ENCODE measurements at places on chromosomes 6 and 20.

DNA sequence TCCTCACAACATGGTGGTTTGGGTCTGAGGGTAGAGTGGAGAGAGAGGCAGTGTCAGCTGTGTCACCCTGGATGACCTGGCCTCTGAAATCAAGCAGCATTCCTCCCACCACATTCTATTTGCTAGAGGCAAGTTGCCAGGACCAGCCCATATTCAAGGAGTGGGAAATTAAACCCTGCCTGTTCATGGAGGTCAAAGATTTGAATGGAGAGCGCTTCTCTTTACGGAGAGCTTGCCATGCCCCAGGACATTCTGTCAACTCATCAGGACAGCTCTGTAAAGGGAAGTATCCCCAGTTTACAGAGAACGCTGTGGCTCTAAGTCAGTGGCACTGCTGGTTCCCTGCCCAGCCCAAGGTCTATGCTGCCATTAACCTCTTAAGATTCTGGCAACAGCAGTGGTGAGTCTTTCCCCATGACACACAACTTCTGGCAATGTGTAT lies 90.0 kb upstream of the INSM1 start:
- ATAC-seq = no peak

GRCh38 chr6:127914240-127914639 lies 13.4 kb upstream of the THEMIS start:
- no peak for ATAC-seq

GRCh38 chr6:166515072-166515810 lies 71.2 kb downstream of the RAMACL start:
- ATAC-seq = peak; percentile 98

DNA sequence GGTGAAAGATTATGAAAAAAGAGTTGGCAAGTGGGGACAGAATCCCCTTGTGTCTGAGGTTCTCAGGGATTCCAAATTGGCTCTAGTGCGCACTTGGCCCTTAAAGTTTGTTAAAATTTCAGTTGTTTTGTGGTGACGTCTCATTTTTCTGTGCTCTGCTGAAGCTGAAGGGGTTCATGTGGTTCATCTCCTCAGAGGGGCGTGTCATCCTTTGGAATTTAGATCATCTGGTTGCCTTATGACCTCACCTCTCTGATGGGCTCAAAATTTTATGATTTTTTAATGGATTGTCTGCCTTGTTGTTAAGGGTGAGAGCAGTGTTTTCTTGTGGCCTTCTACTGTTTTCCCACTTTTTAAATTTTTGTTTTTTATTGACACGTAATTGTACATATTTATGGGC lies 20.3 kb downstream of the CYB5R4 start:
- ATAC-seq = no peak

- ATAC-seq = no peak
Measured at GRCh38 chr6:22899426-22899825, 330.1 kb downstream of the HDGFL1 start.

- ATAC-seq = no peak
Measured at GRCh38 chr6:167559675-167560479, 235.0 kb downstream of the TTLL2 start.

DNA sequence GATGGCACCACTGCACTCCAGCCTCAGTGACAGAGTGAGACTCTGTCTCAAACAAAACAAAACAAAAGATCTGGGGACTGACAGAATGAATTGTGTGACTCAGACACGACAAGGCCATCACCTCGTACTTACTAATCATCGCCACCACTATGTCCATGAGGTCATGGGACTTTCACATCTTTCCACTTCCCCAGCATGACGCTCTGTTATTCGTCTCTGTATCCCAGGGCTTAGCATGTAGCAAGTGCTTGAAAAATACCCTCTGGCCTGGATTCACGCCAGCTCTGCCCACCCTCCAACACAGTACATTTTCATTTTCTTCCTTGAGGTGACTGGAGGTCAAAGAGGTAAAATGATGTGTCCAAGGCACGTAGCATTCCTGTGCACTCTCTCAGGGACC lies 27.8 kb downstream of the FGD2 start:
- peak; percentile 31 for ATAC-seq

DNA sequence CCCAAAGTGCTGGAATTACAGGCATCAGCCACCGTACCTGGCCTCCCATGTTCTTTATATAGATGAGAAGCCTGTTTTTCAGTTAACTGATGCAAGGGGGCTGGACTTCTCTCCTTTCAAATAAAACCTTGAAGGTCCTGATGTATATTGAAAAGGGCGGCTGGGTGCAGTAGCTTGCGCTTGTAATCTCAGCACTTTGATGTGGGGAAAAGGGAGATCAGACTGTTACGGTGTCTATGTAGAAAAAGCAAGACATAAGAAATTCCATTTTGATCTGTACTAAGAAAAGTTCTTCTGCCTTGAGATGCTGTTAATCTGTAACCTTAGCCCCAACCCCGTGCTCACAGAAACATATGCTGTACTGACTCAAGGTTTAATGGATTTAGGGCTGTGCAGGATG lies 16.1 kb upstream of the SAMHD1 start:
- no peak for ATAC-seq

DNA sequence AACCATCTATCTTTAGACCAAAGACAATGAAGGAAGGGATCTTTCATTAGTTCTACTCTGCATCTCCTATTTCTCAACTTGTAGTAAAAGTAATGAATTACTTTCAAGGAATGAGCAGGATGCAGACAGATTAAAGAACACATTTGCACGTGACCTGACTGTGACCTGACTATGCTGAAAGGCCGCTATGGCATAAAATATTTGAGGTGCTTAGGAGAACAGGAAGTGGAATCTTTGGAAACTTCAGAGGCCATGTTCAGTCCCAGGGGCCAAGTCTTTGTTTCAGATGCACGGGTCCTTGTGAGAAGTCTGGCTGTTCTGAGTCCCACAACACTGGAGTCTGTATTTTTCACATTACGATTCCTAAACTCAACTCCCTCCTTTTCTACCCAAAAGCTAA lies 41.0 kb downstream of the NINL start:
- ATAC-seq = no peak

- ATAC-seq = no peak
Measured at GRCh38 chr6:124057461-124057860, 253.8 kb downstream of the NKAIN2 start.

GRCh38 chr6:150069706-150070105 lies 785 bp upstream of the ULBP3 start:
- no peak for ATAC-seq

DNA sequence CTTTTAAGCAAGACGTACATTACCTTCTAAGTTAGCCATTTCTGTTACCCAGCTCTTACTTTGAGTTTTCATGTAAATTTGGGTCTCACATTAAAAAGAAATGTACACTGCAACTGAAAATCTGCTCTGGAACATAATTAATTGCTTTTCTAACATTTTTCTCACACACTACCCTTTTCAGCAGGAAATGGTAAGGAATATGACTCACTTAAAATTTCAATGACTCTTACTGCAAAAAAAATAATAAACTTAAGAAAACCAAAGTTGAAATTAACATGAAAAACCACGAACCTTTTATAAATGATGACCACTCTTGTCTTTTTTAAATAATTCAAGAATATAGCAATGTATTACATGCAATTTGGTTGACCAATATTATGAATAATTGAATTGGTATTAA lies 1.3 kb downstream of the CGA start:
- ATAC-seq = no peak

DNA sequence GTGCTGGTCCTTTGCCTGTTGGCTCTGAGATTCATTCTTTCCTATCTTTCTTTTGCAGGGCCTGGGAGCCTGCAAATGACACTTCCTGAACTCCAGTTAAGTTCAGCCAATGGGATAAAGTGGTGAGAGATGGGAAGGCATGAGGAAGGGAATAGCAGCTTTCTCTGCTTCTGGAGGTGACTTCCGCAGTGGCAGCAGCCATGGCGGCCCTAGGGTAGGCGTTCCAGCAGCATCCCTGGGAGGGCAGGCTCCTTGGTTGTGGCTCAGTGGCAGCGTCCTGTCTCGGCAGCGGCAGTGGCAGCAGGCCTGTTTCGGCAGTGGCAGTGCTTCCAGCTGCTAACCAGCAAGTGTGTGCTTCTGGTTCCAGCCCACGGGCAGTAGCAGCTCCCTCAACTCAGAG lies 7.3 kb upstream of the MDFI start:
- ATAC-seq = no peak

DNA sequence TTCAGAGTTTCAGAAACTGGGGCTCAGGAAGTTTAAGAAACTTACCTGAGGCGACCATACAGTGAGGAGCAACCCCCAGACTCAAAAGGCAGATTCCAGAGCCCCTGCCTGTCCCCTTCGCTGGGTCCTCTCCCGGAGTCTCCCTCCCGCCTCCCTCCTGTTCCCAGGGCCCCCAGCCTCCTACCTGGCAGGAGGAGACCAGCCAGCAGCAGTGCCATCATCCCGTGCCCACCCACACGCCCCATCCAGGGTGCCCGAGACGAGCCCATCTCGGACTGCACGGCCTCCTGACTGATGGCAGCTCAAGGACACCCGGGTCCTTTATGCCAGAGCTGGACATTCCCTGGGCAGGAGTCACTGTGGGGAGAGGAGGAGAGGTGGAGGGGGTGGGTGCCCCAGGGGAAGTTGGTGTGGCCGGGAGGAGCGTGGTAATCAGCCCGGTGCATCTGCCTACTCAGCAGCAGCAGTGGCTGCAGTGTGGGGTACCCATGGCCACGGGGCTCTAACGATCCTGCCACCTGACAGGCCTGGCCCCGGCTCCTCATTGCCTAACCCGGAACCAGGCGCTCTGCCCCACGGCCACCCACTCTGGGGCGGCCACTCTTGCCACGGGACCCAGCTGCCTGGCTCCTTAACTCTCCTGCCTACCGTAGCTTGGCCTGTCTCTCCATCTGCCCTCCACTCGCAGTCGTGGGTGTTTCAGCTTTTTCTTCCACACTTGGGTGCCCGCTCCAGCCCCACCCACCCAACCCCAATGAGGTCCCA lies at the start of gene CDSN:
CDSN (minus strand) TSS at position 296 of the 765 bp plus-strand sequence; CDS start at position 269, 27 bp downstream.
- ATAC-seq = no peak

DNA sequence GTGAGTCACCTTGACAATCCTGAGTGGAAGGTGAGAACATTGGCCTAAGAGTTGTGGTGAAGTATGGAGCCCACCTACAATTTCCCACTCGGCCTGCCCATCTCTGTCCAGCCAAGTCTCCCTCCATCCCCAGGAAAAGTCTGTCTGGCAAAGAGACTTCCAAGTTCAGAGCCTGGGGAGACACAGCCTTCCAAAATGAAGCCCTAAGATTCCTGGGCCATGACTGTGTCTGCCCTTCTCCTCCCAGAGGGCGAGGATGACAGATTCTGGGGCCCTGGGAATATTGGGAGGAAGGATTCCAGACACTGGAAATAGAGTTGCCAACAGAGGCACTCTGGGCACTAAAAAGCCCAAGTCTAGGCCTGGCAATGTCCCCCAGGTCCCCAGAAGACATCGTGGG lies 176.8 kb downstream of the NFATC2 start:
- no peak for ATAC-seq

DNA sequence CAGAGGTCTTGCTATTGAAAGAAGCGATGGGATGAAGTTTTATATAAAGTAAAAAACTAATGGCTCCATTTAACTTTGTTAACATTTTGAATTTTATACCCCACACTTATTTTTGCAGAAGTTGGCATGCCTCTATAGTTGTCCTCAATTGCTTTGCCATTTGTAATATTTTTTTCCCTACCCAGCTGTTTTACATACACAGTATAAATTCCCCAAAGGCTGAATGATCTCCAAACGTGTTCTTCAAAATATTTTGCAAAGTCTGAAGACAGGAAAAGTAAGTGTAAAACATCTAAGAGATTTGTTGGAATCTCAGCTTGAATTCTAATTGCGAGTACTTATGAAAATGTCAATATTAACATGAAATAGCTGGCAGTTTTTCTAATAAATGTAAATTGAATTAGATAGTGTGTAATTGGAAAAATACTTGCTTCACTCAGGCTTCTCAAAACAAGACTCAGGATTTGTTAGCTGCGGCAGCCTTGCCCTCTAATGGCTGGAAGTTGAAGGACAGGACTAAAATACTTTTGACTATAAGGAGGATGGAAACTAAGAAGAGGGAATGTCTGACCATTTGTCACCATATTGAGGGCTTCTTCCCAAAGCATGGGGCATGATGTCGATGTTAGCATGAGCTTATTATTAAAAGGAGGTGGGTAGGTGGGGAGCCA lies 226.8 kb downstream of the UST start:
- ATAC-seq = no peak

GRCh38 chr20:18849131-18849530 lies 35.5 kb downstream of the SCP2D1 start:
- no peak for ATAC-seq

- ATAC-seq = peak; percentile 74
Measured at GRCh38 chr6:34491091-34491430, 25.2 kb downstream of the PACSIN1 start.

DNA sequence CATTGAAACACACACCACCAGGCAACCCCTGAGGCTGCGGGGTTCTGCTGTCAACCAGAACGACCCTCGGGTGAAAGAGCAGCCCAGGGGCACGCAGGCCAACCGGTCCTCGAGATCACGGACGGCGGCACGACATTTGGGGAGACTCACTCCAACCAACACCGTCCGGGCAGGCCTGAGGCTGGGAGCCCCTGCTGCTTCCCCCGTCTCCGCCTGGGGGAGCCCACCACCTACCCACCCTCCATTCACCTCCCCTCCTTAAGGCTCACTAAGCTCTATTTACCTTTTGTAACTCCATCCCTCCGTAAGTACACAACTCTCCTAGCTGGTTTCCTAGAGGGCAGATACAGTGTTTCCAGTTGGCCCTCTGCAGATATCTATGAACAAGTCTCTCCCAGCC lies 971.3 kb upstream of the DEFB115 start:
- ATAC-seq = no peak

Measured in motor neuron (in vitro differentiated cells).